ENCODE measurements at places on chromosomes 3 and 15.

- no peak for DNase-seq
Observed at GRCh38 chr15:73928241-73928579, 1.9 kb downstream of the LOXL1 start.

GRCh38 chr3:171801738-171802589, 8.3 kb downstream of the PLD1 start:
- DNase-seq, result no peak

DNA sequence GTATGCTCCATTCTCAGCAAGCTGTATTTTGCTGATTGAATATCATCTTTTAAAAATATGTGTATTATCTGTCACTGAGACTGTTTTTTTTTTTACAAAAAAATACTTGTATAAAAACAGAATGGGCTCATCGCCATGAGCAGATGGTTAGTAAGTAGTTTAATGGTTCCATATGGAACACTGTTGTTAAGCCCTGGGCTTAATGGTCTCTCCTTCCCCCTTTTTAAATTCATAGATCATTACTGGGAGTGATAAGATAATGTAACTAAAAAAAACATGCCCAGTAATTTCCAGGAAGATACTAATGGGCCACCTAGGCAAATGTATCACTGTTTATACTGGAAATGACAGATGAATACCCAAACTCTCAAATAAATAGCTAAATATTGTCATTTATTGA, 95.3 kb upstream of the TPRG1 start:
- no peak for DNase-seq

- no peak for DNase-seq
Observed at GRCh38 chr3:54950391-54951003, 22.6 kb upstream of the LRTM1 start.

GRCh38 chr3:25468866-25469319, 40.8 kb downstream of the RARB start:
- no peak for DNase-seq

DNA sequence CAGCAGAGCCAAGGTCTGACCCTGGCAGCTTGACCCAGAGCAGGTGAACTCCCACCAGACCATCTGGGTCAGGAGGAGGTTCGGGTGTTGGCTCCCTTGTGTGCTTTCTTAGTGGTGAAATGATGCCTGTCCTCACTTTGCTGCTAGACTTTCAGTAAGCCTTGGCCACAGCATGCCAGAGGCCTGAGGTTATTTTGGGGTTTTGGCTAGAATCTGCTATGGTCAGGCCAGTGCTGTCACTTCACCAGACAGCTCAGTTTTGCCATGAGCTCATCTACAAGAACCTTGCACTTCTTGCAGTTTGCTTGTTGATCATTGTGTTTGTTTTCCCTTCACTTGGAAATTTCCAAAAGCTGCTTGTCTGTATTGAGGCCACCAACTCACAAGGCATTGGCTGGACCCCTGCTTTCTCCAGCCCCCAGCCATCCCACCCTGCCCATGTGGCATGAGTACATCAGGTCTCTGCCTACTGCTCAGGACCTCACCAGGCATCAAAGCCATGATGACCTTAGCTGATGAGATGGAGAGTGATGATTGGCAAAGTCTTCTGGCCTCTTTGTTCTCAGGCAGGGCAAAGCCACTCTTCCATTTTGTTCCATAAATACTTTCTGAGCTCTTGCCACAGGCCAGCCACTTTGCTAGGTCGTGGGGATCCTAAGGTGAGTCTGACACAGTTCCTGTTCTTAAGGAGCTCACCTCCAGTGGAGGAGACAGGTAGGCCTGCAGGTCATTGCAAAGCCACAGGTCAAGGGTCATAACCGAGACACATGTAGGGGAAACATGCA, 122.6 kb downstream of the ARNT2 start:
- no peak for DNase-seq

GRCh38 chr15:99369196-99369595, 117.9 kb downstream of the LRRC28 start:
- DNase-seq, result no peak

- DNase-seq, result no peak
Observed at GRCh38 chr15:39743611-39744010, 39.0 kb downstream of the FSIP1 start.

GRCh38 chr3:12532182-12532581, 13.1 kb downstream of the MKRN2OS start:
- DNase-seq, result no peak

DNA sequence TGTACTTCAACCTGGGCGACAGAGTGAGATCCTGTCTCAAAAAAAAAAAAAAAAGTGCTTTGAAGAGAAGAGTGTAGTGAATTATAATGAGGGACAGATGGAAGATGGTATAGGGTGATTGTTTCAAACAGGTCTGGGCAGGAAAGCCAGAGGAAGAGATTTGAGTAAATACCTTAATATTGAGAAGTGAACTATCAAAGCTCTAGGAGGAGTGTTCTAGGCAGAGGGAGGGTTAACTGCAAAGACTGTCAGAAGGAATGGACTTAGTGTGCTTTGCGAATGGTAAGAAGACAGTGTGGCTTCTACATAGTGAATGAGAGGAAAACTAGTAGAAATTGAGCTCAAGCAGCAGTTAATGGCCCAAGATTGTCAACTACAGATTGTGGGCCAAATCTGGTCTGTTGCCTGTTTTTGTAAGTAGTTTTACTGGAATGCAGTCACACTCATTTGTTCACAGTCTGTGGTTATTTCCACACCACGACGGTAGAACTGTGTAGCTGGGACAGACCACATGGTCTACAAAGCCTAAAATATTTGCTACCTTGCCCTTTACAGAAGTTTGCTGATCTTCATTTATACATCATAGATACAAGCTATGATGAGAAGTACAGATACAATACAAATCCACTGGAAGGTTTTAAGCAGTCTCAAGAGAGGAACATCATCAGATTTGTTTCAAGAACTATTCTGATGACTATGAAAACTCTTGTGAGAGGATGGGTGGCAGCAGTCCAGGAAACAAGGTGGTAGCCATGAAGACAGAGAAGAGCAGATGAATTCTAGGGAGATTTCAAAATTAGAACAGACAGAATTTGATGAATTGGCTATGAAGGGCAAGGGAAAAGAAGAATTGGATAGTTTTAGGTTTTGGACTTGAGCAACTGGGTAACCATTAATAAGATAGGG, 16.5 kb upstream of the USP50 start:
- DNase-seq, result no peak

DNA sequence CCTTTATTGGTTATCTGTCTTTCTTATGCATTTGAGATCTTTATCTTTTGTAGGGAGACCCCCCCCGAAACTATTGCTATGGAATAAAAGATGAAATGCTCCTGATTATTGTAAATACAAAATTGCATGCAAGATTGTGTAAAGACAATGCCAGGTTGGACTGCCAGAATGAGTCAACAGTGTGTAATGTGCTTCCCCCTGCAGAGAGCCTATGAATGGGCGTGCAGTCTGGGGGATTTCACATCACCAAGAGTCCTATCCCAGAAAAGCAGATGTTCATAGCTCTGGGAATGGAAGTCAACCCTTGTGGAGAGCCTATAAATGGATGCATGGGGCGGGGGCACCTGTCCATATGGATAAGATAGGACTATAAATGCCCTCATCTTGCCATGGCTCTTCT, 584.3 kb downstream of the NSUN3 start:
- no peak for DNase-seq

GRCh38 chr3:67916353-67916752, 261.9 kb upstream of the SUCLG2 start:
- DNase-seq, result no peak

GRCh38 chr3:53293867-53294266, 38.0 kb upstream of the TKT start:
- no peak for DNase-seq

DNA sequence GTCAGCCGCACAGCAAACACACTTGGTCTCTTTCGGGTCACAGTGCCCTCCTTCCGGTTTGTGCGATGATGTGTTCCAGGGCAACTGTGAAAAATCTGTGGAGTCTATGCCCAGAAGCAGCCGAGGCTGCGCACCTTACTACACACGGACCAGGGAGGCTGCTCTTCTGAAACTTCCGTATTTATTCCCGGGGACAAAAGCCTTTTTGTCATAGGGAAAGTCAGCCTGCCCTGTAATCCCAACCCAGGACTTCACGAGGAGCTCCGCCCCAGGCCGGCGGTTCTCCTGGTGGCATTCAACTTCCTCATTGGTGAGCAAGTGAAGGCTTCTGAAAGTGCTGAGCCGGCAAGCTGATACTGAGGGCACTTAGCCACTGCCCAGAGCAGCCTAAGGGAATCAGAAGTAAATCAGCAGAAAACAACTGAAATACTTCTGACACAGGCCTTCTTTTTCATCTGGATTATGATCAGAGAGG, 126.5 kb downstream of the FMN1 start:
- DNase-seq, result no peak

DNA sequence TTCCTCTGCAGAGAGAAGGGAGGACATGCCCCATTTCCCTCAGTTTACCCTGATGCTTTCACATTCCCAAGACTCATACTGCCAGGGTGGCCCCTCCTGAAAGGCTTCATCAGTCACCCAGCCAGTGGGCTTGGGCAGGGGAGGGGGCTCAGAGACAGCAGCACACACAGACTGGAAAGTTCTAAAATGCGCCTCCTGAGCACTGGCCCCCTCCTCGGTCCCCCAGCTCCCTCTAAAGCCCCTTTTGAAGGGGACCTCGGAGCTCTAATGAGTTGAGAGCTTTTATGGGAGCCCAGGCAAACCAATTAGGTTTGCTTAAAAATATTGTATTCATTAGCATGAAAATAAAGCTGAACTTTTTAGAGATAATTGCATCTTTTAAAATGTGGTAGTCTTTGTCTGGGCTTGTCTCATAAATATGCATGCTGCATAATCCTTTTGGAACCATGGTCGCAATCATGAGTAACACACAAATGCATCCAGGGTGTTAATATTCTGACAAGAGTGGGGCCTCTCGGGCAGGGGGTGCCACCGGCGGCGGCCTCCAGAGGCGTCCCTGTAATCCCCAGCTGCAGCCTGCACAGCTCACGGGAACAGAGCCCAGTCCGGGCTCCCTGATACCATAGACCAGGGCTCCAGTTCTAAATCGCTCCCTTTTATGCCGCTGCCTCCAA, 78.5 kb downstream of the RPLP1 start:
- no peak for DNase-seq

GRCh38 chr3:25291481-25291905, 136.6 kb upstream of the RARB start:
- peak; percentile 41 for DNase-seq

- DNase-seq, result no peak
Observed at GRCh38 chr15:75364881-75365280, 3.5 kb downstream of the MAN2C1 start.

DNA sequence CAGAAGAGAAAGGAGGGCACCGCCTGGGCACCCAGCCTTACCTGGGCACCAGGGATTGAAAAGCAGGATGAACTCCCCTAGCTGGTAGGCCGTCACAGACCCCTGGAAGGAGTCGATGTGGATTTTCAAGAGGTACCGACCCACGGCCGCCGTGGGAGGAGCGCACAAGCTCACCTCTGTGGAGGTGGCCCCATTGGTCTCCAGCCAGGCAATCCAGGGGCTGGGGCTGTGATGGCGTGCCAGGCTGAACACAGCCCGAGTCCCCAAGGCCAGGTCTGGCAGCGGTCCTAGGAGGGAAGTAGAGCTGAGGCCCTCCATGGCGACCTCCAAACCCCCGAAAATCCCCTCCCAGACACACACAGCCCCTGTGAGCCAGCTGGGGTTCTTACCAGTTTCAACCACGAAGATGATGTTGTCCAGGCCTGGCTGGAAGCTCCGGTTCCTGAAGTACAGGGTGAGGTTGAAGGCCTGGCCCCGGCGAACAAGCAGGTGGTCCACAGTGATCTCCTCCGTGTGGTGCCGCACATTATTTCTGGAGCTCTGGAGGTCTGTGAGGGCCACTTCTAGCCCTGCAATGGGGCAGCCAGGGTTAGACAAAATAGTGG, 6.6 kb downstream of the TGM5 start:
- no peak for DNase-seq

DNA sequence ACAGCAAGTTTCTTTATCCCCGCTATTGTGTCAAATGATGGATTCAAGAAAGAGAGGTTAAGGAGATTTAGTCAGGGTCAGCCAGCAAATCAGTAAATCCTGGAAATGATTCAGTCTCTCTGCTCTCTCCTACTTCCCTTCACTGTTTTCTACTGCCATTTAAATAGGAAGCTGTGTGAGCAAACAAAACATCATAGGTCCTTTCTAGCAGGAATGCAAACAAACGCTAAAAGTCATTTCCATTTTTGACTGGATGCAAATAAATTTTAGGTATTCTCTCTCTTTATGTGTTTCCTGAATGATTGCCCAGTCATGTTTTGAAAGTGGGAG, 299.4 kb upstream of the RORA start:
- DNase-seq, result no peak

DNA sequence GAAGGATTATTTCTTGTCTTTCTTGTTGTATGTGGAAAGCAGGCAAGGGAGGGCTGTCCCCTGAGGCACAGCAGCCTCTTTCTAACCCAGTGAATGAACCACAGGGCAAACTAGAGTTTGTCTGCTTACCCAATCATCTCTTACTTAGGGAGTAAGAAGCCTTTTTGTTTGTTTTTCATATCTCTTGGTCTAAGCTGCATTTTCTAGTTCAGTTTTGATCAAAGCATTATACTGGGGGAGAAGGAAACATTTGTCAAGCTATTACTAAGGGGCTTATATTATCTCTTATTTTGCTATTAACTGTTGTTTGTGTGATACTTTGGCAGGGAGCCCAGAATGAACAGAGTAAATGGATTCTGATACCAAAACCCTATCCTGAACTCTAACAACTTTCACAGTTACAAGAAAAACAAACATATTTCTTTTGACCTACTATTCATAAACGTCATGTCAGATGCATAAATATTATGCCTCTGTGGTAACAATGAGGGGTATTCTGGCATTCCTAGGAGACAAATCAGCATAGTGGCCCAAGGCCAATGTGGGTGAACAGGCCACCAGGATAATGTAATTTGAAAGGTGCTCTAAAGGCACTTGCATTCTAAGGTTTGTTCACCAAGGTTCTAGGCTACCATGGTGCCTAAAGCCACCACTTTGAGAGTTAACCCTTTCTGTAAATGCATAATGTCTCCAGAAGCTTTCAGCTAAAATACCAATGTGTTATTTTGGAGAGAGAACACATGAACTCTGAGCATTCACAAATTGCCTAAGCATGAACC, 271.6 kb upstream of the ZPLD1 start:
- no peak for DNase-seq

DNA sequence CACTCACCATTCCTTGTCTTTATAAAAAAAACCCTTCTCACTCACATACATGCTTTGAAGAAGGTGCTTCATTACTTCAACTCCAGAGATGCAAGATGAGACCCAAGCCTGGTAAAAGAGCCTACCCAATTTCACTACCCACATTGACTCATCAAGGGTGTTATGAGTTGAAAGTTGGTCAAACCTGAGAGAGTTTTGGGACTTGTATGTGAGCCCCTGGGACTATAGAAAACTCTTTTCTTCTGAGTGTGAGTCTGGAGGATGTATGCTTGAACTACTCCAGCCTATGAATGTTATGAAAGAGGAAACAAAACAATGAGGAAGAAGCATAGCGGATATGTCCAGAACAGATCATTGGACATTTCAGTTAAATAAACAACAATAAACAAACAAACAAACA, 106.5 kb upstream of the SATB1 start:
- no peak for DNase-seq

- no peak for DNase-seq
Observed at GRCh38 chr3:40895109-40895508, 304.2 kb upstream of the CTNNB1 start.

- DNase-seq, result no peak
Observed at GRCh38 chr15:78049691-78050440, 27.6 kb downstream of the TBC1D2B start.

GRCh38 chr3:117035745-117036144, 326.2 kb downstream of the TUSC7 start:
- DNase-seq, result no peak

All from neuronal stem cell (in vitro differentiated cells).